ENCODE measurements at places on chromosomes 6 and 20.

GRCh38 chr6:89139509-89140346, 6.1 kb upstream of the PM20D2 start:
- no peak for DNase-seq

GRCh38 chr6:156779206-156780094, 2.3 kb downstream of the ARID1B start:
- DNase-seq: peak; percentile 48

DNA sequence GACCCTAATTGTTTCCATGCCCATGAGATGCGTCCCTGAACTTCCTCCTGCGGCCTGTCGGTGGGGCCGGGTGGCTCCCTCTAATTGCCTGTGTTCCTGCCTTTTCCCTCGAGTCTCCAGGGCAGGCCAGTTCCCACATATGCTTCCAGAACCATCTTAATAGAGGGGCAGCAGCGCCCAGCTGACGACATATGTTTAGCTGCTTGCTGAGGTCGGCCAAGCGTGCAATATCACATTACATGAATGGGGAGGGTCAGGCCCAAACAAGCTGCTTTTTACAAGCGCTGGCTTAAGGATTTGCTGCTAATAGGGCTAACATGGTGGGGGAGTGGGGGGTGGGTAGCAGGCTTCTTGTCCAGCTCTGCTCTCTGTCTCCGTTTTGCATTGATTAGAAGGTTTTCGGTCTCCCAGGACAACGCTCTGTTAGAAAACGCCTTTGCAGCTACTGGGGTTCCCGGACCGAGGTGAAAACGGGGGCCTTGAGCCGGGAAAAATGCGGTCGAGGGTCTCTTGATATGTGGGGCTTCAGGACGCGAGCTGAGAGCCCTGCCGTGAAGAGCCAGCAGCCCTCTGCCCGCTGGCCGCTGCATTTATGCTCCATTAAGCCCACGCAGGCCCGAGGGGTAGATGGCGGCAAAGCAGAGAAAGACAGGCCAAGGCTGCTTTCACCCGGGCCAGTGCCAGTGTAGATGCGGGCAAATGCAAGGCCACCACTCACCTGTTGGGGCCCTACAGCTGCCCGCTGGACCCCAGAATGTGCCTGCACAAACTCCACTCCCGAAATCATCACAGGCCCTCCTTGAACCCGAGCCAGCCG, 308.5 kb downstream of the BMP7 start:
- DNase-seq: no peak

- DNase-seq: peak; percentile 26
Measured at GRCh38 chr6:100176311-100176950, 182.4 kb upstream of the MCHR2 start.

- DNase-seq: no peak
Measured at GRCh38 chr20:1820138-1821079, 74.8 kb upstream of the SIRPA start.

- DNase-seq: no peak
Measured at GRCh38 chr6:110034667-110035036, 56.5 kb downstream of the GPR6 start.

- DNase-seq: no peak
Measured at GRCh38 chr6:90097356-90097755, 199.3 kb downstream of the BACH2 start.

DNA sequence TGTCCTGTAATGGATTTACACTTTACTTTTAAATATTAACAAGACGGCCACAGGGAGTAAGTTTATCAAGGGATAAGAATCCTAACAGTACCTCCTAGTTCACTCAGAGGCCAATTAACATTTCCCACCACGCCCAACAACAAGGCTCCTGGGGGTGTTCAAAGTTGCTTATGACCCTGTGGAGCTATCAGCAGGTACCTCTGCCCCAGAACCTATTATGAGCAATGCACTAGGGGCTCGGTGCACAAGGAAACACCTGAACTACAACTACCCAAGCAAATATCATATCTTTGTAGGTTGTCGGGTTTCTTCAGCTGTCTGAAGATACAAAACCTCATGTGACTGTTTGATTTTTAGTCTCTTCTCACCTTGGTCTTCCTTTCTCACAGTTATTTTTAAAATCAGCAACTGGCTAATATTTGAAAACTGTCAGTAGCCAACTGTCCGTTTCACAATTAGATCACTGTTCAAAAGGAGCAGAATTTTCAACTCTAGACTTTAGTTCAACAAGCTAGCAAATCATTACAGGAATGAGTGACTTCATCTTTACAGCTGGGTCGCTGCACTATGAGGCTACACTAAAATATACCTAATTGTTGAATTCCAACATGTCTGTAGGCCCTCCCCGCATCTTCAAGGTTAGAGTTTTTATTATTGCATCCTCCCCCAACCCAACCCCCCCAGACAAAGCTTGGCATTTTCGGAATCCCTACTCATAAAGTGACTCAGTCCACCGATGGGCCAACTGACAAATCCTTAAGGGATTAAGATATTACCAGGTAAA, 38.1 kb downstream of the B4GALT5 start:
- no peak for DNase-seq

DNA sequence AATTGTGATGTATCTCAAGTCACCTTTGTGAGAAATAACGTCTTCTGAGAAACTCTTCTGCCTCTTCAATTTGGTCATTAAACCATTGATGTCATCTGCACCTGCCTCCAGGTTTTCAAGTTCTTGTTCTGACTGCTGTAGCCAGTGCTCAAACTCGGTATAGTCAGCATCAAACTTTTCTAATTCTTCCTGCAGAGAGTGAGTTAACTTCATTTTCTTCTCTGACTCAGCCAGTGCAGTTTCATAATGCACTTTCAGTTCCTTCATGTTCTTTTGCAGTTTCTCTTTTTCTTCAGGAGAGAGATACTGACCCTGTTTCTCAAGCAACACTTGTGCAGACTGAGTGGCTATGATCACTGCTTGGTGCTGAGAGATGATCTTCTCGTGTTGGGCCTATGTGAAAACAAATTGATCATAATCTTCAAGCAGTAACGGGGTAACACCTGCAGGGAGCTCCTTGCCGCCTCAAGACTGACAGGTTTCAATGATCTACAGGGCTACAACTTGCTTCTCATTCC, 48.8 kb downstream of the DST start:
- no peak for DNase-seq

GRCh38 chr6:124953808-124954207, 8.4 kb upstream of the RNF217 start:
- DNase-seq: no peak

DNA sequence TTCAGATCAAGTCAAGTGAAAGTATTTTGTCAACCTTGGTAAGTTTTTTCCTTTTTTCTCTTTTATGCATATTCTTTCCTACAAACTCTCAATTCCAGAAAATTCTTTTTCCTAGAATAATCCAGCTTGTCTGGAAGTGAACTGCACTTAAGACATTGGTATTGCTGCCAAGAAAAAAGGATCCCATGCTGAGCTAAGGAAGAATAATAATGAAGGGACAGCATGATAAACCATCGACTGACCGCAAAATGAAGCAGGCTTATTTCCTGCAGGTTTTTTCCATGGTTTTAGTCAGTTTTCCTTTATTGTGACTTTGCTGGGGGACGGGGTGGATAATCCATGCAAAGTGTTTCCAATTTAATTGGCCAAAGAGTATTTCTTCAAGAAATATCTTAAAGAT, 857.6 kb upstream of the SLC35B3 start:
- DNase-seq: no peak

DNA sequence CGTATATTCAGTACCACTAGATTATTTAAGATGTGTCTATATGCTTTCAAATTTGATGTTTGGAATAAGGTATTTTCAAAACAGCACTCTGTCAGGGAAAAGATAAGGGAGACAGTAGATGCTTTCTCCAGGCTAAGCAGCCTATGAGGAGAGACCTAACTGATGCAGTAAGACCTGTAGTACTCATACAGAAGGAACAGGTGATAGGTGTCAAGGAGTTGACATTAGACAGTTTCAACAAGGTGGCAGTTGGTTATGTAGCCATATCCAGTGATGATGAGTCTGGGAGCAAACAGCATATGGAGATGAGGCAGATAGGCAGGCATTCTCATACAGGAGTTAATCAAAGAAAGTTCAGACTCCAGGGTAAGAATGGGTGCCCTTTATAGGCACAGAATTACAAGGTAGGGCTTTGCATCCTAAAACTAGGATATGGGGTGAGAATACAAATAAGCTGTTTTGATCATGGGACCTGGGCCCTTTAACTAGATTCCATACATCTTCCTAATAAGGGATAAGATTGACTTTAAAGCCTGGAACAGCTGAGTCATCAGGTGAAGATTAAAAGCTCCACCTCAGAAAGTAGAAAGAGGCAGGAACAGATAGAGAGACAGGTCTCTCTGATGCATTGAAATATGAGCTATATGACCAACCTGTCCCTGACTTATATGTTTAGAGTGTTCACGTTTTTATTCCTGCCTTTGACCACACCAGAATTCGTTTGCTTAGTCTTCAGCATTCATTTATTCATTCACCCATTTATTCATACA, 7.9 kb downstream of the RSPH4A start:
- no peak for DNase-seq

GRCh38 chr6:144953552-144954240, 668.6 kb downstream of the UTRN start:
- no peak for DNase-seq

DNA sequence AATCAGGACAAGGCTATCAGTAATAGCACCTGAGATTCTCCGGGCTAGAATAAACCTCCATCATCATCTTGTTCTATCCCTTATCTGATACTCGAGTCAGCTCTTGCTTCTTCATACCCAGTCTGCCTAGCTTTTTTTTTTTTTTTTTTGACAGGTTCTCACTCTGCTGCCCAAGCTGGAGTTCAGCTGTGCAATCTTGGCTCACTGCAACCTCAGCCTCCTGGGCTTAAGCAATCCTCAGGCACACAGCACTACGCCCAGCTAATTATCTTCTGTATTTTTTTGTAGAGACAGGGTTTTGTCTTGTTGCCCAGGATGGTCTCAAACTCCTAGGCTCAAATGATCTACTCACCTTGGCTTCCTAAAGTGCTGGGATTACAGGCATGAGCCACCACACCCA, 19.5 kb downstream of the SRSF6 start:
- no peak for DNase-seq

GRCh38 chr6:41424370-41425058, 89.1 kb downstream of the NCR2 start:
- DNase-seq: peak; percentile 85

GRCh38 chr6:154593122-154593521, 82.6 kb upstream of the CNKSR3 start:
- no peak for DNase-seq

- DNase-seq: no peak
Measured at GRCh38 chr6:121944354-121944753, 455.1 kb upstream of the HSF2 start.

DNA sequence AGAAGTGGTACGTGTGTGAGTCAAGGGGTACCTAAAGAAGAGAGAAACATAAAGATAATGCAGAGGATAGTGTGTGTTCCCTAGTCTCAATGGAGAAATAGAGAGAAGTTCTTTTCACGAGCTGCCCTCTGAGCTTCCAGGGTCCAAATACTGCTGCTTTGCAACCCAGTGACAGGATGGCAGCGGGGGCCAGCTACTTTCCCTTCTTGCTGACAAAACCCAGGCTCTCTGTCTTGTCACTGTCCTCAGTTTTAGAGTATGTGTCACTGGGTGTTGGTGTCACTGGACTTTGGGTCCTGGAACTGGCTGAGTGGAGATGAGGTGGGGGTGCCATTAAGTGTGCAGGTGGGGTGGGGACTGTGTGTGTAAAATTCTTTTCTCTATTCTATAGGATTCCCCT, 265.6 kb downstream of the CDC5L start:
- DNase-seq: no peak
